ENCODE measurements at places on chromosomes 4 and X. TPM values are rescaled to one million over a fixed set of nuclear protein-coding genes. Genes with fewer than 3 reads are reported as not detected.

ETDB gene
- 2.0 TPM for total RNA-seq

AWAT2 gene
- 0.31 TPM for total RNA-seq

ARHGAP4 gene
- 41.3 TPM for total RNA-seq

AFM gene
- 0.19 TPM for total RNA-seq

PAGE4 gene
- total RNA-seq = 0.94 TPM

SPACA5 gene
- 9.5 TPM for total RNA-seq

ENPEP gene
- 1.7 TPM for total RNA-seq

ARR3 gene
- not detected for total RNA-seq

GIMD1 gene
- total RNA-seq = not detected

ZIC3 gene
- 1.5 TPM for total RNA-seq

RNF128 gene
- total RNA-seq = 1.4 TPM

GPRIN3 gene
- total RNA-seq = 2.5 TPM

NCAPG gene
- 13.3 TPM for total RNA-seq

MAGEC3 gene
- total RNA-seq = 1.2 TPM

CXCL11 gene
- total RNA-seq = not detected

TCEAL2 gene
- 52.0 TPM for total RNA-seq

FATE1 gene
- 890 TPM for total RNA-seq

NPY1R gene
- total RNA-seq = 2.4 TPM
